Spleen (tissue), 13 donors: ENCODE measurements at places on chromosomes 7 and 10. TPM values are rescaled to one million over a fixed set of nuclear protein-coding genes. Genes with fewer than 3 reads are reported as not detected.
A peak's percentile ranks its signal among the peaks of the same experiment; 100 is the strongest.

SHTN1 gene
- total RNA-seq: 19.4 TPM

ARHGEF5 gene
- 10.3 TPM for total RNA-seq

XRCC2 gene
- 0.92 TPM for total RNA-seq

DNA sequence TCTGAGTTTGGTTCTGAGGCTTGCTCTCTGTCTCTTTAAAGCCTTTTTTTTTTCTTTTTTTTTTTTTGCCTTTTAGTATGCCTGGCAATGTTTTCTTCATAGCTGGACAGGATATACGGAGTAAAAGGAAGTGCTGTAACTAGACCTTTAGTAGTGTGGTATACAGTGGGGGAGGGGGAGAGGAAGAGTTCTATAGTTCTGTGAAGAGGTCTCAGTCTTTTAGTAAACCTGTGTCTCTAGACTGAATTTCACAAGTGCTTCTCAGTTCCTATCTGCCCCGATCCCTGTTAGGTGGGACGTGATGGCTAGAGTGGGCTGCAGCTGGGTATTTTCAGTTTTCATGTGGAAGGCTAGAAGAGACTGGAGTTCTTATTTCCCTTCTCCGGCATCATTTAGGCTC lies 3.1 kb upstream of the ABCC2 start:
- no peak for DNase-seq

DNA sequence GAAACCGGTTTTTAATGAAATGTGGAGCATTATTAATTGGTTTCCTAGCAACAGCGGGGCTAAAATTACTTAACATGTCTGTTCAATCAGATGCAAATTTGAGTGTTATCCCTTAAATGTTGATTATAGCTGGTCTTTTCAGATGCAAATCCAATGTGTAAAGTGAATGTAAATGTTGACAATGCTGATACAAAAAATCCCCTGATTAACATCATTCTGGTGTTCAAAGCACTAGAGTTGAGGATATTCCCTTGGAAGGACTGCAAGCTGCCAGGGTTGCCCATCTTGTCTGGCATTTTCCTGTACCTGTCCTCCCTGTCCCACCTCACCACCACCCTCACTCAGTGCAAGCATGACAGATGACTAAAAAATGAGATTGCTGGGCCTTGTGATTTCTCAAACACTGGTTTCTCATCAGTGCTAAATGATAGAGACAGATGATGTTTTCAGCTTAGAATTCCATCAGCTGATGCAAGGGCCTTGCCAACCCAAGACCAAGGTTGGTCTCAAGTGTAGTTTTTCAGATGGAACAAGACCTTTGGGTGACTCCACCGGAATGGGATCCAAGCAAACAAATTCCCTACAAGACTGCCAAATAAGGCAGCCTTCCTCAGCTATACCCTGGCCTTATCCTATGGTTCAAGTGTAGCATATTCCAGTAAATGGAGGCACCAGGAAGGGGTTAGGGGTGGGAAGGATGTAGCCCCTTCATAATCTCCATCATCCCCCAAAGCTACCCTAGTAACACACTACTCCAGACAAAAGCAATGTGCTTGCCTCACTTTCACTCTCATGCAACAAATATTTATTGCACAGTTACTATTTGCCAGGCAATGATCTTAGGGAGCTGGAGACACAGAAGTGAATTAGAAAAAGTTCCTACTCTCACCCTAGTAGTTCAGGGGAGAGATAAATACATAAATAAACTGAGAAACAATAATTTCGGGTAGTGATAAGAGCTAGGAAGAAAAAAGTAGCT lies 54.9 kb downstream of the JAZF1 start:
- DNase-seq: no peak

DNA sequence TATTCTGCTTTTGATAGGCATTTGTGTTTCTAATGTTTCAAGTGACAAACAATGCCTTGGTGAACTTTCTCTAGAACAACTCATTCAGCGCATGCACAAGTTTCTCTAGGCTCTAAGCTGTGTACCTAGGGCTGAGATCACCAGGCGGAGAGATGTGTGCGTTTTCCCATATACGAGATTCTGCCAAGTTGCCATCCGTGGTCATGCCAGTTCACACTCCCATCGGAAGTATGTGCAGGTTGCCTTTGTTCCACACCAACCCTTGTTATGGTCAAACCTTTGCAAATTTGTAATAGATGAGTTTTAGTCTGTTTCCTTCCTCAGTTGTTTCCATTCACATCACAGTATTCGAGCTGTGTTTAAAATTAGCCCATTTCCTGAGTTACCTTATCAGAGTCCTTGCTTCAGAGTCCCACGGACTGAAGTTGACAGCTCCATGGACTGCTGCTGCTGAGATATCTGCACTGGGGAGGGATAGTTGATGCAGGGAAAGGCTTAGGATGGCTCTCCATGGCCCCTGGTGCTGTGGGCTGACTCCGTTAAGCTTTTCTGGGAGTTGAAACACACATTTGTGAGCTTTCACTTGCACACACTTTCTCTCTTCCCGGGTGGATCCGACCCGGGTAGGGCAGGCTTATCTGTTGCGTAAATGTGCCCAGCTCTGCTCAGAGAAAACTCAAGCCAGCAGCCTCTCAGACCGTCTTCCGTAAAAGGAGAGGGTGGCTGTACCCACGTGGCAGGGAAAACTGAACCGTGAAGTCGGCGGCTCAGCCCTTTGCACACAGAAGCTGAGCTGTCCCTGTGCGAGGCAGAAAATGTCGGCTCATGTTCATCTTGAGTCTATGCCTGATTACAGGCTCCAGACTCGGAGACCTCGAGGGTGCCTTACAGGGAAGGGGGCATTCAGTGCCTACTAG lies 49.4 kb downstream of the HK1 start:
- peak; percentile 92 for DNase-seq

DNA sequence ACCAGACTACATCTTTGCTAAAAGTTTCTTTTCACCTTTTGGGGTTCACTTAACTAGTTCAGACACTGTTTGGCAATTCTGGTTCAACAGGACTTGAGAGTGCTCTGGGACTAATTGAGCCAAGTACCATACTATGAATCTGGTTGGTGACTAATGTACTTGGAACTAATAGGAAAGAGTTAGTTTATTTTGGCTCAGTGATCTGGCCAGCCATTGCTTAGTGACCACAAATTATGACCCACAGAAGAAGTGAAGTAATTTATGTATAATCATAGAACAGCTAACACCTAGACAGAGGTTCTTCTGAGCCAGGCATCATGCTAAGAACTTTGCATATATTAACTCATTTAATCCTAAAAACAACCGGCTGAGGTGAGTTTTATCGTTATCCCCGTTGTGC lies 126.5 kb upstream of the JCAD start:
- DNase-seq: no peak

TACR2 gene
- 0.25 TPM for total RNA-seq

BAMBI gene
- total RNA-seq: 10.6 TPM

DNA sequence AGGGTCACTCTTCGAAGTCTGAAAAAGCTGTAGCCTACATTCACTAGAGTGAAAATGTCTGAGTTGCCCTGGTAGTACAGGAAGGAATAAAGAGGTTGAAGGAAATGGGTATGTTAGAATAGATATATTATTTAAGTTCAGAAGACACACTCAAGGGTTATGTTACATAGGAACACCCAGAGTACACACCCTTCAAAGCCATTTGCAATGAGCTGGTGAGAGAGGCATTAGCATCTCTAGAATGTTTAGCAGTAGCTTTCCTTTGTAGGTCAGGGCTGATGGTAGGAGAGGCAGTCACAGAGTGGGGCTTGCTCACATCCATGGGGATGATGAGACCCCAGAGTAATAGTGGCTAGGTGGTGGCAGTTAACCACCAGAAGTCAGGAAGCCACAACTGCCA lies 221.2 kb downstream of the SLC25A13 start:
- no peak for DNase-seq

ACTL6B gene
- not detected for total RNA-seq

DNA sequence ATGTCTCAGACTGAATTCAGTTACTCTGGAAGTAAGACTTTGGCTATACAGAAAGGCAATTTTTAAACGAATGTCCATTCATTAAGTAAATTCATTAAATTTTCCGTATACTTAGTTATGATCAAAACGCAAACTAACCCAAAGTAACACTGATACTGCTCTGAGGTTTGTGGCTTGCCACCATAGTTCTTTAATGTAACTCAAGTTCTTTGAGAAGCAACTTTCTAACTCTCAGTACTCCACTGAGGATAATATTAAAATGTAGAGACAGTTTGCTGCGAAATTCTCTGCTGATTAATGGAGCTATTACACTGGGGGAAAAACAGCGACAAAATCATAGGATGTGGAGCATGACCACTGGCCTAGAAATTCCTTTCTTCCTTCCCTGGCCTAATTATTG lies 45.4 kb upstream of the PNLIPRP3 start:
- no peak for DNase-seq

FFAR4 gene
- total RNA-seq: 0.13 TPM

- no peak for DNase-seq
Observed at GRCh38 chr10:18340496-18341051, 200.3 kb downstream of the CACNB2 start.

DNA sequence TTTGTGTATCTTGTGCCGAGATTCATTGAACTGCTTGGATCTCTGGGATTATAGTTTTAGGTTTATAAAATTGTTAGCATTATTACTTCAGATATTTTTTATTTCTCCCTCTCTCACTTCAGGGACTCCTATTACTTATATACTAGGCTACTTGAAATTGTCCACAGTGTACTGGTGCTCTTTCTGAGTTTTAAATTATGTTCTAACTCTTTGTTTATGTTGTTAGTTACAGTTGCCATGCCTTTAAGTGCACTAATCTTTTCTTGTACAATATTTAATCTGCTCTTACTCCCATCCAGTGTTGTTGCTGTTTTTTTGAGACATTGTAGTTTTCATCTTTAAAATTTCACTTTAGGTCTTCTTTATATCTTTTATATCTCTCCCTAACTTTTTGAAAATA lies 13.1 kb downstream of the PLEKHS1 start:
- DNase-seq: no peak

GIMAP4 gene
- 169 TPM for total RNA-seq

GRCh38 chr10:13776861-13777311 lies 190.1 kb downstream of the PRPF18 start:
- no peak for DNase-seq

- no peak for DNase-seq
Observed at GRCh38 chr7:156006024-156006423, 193.8 kb upstream of the SHH start.

DNA sequence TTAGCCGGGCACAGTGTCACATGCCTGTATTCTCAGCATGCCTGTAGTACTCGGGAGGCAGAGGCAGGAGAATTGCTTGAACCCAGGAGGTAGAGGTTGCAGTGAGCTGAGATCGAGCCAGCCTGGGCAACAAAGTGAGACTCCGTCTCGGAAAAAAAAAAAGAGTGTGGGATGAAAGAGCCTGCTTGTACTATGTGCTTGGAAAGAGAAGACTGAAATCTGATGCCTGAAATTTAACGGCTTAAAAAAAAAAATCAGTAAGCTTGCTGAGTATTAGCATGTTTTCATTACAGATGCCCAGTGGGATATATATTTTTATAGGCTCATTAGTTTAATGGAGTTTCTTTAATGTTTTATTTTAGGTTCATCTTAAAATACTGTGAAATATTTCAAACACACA lies 4.2 kb downstream of the NT5C2 start:
- DNase-seq: no peak

DNA sequence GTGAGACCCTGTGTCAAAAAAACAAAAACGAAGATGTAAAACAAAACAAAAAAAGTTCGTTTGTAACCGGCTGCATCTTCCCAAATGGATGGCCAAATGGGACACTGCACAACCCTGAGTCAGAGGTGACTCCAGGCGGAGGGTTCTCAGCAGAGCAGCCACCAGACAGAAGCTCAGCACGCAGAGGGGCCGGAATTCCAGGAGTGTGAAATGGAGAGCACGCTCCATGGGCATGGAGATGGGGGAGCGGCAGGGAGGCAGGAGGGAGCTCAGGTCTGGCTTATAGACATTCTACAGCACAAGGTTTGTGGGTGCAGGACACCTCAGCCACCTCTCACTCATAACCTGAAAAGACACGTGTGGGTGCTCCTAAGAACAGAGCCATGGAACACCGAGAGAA lies 227.0 kb downstream of the MAD1L1 start:
- DNase-seq: peak; percentile 42

OPTN gene
- total RNA-seq: 66.9 TPM

- DNase-seq: no peak
Observed at GRCh38 chr7:99955247-99955646, 20.6 kb downstream of the AZGP1 start.

DNA sequence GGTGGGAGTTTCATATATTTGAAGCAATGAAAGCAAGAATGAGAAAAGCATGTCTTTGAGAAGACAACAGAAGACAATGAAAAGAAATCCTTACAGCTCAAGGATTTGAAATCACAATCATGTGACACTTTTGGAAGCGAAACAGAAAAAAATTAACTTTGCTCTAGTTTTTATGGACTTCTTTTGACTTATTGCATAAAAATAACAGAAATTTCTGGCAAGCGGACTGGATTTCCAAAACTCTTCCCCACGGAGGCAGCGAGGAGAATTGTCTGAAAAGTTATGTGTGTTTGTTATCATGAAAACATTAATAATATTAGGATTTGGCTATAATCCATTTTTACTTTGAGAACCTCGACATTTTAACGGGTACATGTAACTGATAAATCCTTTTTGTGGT lies 223.3 kb downstream of the LRMDA start:
- no peak for DNase-seq

MASTL gene
- 4.9 TPM for total RNA-seq

DNA sequence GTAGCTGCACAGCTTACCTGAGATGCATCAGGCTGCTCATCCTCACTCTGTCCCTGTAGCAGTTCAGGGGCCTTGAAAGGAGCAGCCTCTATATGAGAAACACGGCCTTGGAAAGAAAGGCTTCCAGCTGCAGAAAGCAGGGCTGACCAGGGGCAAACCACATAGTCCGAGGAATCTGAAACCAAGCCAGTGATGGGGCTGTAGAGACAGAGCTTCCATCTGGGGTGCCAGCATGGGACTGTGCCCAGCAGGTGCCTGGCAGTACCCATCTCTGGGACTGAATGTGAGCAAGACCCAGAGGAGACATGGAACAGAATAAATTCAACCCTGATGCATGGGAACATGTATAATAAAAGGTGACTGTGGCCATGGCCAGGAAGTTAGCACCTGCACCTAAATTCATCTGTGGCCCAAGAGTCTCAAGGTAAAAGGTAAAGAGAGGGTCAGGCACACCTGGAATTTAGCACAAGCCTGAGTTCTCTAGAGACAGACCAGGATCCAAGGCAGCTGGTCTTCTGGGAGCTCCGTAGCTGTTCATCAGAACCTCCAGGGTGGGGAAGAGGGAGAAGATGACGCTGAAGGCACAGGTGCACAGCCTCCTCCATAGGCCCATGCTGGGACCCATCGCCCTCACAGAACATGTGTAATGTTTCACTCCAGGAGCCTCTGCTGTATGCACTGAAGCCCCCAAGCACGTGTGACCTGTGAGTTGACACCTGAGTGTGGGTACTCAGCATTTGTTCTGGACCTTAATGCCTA lies 25.3 kb downstream of the FRMPD2 start:
- DNase-seq: peak; percentile 21

OPALIN gene
- total RNA-seq: not detected

DNA sequence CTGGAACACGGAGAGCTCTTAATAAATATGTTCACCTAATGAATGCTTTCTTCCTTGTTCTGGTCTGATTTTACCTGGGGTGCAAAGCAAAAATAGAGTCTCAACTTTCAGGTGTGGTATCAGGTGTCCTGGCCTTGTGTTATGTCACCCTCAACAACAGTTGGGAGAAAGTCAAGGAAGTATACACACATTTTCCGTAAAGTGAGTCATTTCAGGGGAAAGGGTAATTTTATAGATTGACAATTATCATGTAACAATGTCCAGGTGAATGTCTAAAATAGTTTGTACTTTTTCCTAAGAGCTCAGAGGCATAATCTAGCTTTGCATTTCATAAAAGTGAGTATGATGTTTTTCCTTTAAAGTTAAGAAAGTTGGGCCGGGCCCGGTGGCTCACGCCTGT lies 287.4 kb downstream of the SKIDA1 start:
- DNase-seq: no peak
